ENCODE measurements at places on chromosomes 12 and 14. TPM values are rescaled to one million over a fixed set of nuclear protein-coding genes. Genes with fewer than 3 reads are reported as not detected.

GRCh38 chr12:105036937-105037649 is 47.2 kb downstream of the ALDH1L2 start:
- DNase-seq: no peak

GRCh38 chr14:70152704-70153103 is 36.0 kb downstream of the SLC8A3 start:
- DNase-seq: no peak

DNA sequence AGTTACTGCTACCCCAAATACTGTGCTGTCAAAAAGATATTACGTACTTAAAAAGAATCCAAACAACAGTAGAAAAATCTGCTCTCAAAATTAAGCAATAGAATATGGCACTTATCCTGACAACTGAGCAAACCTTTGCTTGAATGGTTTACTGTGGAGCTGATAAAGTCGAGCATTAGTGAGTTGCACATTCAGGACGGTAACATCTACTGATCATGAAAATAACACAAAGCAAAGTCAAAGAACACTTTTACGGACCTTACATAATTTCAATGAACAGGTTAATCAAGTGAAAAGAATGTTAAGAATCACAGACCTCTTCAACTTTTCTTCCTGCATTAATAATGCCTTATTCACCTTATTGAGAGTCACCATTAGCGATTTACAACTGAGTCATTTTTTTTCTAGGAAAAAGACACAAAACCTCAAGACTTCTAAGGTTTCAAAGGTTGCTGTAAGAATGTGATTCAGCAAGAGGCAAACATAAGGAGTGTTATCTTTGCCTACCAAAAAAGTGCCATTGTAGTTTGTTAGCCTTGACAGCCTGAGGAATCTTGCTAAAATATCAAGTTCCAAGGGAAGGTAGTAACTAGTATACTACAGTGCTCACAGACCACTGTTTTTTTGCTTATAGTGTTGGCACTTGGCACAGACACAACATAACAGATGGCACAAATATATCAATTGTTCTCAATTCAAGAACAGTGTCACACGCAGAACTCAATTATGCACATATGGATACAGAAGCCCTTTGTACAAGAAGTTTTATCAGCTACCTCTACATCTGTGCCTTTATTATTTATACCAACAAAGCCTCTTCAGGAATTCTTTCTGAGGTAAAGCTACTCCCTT is 334.2 kb upstream of the RPL10L start:
- no peak for DNase-seq

The IPO8 gene
- 21.4 TPM for total RNA-seq

The GPD1 gene
- total RNA-seq: 65.3 TPM

The PTGER2 gene
- total RNA-seq: 10.3 TPM

The BCAT1 gene
- total RNA-seq: 20.6 TPM

The NEUROD4 gene
- not detected for total RNA-seq

The KRT71 gene
- total RNA-seq: not detected

The PEX5 gene
- total RNA-seq: 31.2 TPM

The GON7 gene
- total RNA-seq: 7.4 TPM
